ENCODE measurements at places on chromosomes 7 and 10.

GRCh38 chr10:118792526-118792925, 37.8 kb upstream of the CACUL1 start:
- DNase-seq: no peak

DNA sequence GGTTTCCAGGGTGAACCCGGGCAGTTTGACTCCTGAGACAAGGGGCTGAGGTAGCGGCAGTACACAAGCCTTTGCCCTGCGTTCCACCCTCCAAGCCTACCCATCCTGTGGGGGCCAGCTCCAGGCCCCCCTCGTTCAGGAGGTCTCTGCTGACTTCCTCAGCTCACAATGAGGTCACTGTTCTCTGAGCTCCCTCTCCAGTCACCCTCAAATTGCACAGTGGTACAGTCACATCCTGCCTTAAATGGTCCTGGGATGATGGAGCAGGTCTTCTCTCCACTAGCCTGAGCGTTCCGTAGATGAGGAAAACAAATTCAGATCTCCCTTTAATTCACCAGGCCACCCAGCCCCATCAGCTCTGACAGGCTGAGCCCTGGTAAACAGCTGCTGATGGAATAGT, 90.2 kb downstream of the SH3PXD2A start:
- no peak for DNase-seq

DNA sequence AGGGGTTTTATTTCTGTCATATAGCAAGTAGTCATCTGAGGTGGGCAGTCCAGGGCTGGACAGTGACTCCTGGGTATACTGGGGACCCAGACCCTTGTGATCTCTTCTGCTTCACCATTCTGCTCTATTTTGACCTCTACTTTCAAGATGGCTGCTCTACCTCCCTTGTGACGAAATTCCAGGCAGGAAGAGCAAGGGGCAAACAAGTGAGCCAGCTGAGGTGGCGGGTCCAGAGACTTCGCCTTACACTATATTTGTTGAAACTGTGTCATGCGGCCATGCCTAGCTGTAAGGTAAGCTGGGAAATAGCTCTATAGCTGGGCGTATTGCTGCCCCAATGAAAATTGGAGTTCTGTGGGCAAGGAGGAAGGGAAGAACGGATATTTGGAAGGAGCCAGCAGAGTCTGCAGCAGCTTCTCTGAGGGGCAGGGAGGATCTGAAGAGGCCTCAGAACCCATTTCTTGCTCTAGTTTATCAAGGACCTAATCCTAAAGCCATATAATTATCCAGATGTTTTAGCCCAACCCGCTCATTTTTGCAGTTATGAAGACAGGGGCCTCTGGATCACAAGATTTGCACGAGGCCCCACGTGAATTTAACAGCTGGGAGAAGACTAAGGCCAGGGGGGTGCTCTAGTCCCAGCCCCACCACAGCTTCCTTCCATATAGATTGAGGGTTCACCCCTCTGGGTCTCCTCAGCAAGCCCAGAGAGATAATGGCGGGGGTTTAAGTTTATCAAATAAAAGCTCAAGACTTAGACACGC, 7.7 kb upstream of the CPA1 start:
- no peak for DNase-seq

DNA sequence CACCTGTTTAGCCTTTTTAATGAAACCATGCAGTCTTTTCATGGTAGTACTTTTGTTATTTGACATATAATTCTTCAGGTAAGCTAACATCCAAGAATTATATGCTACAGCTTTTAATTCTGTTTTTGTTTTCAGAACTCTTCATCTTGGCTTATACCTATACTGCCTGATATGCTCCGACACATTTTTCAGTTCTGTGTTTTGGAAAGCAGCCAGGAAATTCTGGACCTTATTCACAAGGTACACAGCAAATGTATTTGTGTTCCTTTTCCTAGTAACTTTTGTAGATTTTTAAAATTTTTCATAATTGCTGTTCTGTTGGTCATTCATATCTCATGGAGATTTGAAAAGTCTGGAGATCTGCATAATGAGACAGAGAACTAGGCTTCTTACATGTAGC, 56.7 kb downstream of the BTAF1 start:
- DNase-seq: no peak

- no peak for DNase-seq
Measured at GRCh38 chr10:49056356-49056755, 59.0 kb downstream of the VSTM4 start.

DNA sequence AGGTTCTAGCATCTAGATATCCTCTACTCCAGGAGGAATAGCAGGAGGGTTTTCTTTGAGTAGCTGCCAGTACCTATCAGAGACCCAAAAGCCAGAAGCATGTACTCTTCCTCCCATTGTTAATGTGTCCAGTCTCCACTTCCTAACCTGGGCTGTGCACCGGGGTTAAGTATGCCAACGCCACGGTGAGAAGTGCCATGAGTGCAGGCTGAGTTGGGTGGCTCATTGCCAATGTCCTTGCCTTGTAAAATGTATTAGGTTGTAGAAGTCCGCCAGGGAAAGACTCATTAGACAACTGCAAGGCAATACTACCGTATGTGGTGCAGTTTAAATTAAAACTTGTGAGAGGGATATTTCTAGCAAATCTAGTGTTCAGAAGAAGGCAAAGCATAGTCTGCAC, 55.0 kb upstream of the PRR15 start:
- DNase-seq: no peak

GRCh38 chr7:91685544-91685943, 195.0 kb downstream of the MTERF1 start:
- no peak for DNase-seq

- no peak for DNase-seq
Measured at GRCh38 chr10:16674147-16674703, 143.0 kb downstream of the RSU1 start.
